8988T (cell line): ENCODE measurements at places on chromosomes 5 and 9.

GRCh38 chr9:24095246-24095645 lies 269.2 kb upstream of the ELAVL2 start:
- DNase-seq, result no peak

DNA sequence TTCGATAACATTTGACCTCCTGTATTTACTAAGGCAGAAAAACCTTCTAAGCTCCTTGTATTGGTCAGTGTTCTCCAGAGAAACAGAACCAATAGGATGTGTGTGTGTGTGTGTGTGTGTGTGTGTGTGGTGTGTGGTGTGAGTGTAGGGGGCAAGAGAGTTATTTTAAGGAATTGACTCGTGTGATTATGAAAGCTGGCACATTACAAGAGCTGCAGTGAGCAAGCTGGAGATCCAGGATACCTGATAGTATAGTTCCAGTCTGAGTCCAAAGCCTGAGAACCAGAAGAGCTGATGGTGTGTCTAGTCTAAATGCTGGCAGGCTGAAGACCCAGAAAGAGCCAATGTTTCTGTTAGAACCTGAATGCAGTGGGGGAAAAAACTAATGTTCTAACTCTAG lies 21.2 kb upstream of the PIK3R1 start:
- DNase-seq, result no peak

- no peak for DNase-seq
Measured at GRCh38 chr5:178538741-178539229, 51.4 kb downstream of the COL23A1 start.

DNA sequence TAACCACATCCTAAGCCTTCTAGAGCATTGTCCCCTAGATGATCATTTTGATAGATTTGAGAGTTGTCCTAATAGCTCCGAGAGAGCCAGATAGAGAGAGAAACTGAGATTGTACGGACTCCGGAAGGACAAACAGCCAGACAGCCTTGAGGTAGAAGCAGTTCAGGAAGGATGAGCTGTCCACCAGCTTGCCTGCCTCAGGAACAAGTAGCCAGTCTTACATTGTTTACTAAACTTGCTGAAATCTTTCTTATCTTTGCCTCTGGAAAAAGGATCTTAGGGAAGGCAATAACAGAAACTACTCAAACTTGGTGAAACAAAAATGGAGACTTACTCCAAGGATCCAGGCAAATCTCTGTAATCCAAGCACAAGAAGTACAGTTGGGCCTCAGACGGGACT lies 39.0 kb upstream of the SAP30L start:
- no peak for DNase-seq

DNA sequence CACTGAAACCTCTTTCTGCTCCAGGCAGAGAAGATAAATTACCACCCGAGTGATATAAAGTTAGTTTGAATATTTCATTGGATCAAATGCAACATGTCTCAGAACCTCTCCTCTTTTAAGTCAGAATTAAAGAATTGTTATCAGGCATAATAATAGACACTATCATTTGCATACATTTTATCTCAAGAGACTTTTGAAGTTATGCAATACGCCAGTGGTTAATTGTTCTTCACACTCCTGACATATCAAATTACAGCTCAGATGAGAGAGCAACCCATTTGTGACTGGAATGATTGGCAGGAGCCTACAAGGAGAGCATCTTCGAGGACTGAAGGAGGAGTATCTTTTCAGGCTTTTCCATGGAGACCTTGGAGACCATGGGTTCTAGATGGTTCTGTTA lies 452.2 kb downstream of the KDM4C start:
- no peak for DNase-seq

GRCh38 chr5:9056046-9056445 lies 489.8 kb downstream of the SEMA5A start:
- DNase-seq, result no peak

- DNase-seq, result peak; percentile 49
Measured at GRCh38 chr9:70484232-70485130, 70.0 kb upstream of the KLF9 start.

DNA sequence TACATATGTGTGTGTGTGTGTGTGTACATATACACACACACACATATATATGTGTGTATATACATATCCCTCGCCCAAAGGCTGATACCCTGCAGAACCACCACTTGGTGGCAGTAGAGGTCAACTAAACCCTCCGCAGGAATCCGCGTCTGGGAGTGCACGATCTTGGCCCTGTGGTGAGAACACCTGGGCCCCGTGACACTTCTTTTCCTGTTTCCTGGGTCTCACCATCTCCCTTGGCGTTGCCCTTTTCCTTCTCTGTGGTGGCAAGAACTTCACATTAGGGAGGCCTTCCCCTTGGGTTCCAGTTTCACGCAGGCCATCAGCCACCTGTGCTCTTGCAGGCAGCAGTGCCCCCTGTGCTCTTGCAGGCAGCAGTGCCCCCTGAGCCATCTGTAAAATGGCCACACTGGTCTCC lies 8.2 kb downstream of the IL9 start:
- peak; percentile 55 for DNase-seq

DNA sequence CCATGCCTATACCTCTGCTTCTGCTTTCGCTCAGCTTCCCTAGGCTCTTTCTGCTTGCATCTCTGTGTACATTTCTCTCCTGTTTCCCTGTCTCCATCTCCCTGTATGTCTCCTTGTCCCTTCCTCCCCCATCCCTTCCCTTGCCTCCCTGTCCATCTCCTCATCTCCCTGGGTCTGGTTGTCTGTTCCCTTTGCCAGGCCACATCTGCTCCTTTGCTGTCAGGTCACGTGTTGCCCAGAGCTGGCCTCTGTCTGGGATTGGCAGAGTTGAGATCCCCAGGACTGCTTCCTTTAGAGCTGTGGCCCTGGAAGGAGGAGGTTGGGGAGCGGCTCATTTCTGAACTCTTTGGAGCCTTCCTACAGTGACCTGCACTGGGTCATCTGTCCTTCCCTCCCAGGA lies 31.8 kb upstream of the PTGS1 start:
- no peak for DNase-seq

GRCh38 chr5:133229931-133230664 lies 178.3 kb downstream of the HSPA4 start:
- no peak for DNase-seq

DNA sequence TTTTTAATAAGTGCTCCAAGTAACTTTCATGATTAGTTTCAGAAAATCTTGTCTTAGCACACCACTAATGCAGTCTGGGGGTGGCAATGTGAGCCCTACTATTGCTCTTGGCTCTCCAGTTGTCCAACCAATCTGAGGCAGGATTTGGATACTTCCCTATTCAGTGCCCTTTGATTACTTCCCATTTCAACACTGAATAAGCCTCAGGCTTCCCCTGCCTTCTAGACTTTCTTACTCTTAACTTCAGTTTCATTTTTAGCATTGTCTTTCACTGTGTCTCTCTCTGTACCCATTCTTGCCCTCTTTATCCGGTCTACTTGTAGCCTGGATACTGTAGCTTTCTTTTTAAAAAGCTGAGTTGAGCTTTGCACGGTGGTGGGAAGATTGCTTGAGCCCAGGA lies 186.1 kb downstream of the C9orf152 start:
- DNase-seq, result no peak

DNA sequence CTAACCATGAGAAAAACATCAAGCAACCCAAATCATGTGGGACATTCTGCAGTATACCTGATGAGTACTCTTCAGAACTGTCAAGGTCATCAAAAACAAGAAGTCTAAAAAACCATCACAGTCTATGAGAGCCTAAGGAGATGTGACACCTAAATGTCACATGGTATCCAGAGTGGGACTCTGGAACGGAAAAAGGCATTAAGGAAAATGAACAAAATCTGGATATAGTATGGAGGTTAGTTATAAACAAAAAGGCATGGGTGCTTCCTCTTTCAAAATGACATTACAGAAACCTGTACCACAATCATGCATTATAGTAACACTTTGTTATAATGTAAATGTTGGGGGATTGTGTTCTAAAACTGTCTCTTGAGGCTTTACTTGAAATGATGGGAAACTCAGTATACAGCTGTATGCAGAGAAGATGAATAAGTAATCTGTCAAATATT lies 47.4 kb downstream of the PRKACG start:
- DNase-seq, result no peak

- no peak for DNase-seq
Measured at GRCh38 chr9:99134893-99135341, 30.0 kb downstream of the TGFBR1 start.

DNA sequence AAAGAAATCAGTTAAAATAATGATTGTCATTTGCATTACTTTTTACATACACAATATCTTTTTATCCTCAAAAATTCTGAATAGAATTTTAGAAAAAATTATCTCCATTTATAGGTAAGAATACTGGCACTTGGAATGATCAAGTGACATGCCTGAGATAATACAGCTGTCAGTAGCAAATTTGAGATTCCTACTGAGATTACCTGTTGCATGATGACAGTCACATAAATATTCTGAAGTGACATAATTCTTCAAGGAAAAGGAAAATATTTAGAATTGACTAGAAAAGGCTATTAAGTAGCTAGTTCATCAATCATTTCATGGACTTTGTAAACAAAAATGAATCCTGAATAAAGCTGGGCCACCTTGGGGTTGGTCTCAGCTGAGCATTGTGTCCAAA lies 15.2 kb upstream of the ENC1 start:
- no peak for DNase-seq

GRCh38 chr9:15542624-15543023 lies 10.2 kb upstream of the CCDC171 start:
- no peak for DNase-seq

- DNase-seq, result no peak
Measured at GRCh38 chr5:17819783-17820182, 185.5 kb downstream of the TAF11L14 start.

DNA sequence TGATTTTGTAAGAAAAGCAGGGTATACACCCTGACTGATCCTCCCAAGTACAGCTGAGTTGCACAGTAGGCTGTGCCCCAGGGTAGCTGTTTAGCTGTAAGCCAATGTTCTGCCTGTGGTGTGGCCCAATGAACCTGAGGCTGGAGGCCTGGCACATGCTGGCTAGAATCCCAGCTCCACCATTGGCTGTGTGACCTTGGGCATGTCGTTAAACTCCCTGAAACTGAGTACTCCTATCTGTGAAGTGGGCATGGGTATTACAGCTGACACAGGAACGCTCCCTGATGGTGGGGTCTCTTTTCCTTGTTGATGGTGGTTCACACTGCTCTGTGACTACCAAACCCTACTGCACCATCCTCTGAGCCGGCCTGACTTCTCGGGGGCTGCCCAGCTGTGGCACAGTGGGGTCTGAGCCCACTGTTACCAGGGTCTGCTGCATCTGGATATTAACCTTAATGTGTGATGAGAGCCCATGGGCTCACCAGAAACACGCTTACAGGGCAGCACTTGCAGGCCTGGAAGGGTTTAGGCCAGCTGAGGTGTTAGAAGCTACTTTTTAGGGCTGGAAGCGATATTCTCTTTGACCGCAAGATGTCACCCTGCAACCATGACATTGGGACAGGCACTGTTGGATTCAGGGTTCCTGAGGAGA lies 7.0 kb upstream of the GADD45G start:
- DNase-seq, result peak; percentile 44

- no peak for DNase-seq
Measured at GRCh38 chr5:124546643-124547042, 199.8 kb downstream of the ZNF608 start.

DNA sequence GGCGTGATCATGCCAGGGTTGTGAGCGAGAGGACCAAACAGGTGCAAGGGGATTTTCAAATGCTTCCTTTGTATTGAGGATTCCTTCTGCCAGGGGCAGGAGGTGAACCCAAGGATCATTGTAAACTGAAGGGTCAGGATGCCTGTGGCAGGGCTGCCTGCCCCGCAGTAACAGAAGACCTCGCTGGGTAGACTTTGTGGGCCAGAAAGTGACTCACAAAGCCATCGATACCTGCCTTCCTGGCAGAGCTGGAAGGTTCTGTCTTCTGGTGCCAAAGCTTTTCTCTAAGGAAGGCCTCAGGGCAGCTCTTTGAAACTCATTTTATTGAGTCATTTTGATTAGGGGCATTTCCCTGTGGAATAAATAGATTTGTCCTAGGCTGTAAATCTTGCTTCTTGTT lies 223.4 kb downstream of the ICE1 start:
- DNase-seq, result no peak

DNA sequence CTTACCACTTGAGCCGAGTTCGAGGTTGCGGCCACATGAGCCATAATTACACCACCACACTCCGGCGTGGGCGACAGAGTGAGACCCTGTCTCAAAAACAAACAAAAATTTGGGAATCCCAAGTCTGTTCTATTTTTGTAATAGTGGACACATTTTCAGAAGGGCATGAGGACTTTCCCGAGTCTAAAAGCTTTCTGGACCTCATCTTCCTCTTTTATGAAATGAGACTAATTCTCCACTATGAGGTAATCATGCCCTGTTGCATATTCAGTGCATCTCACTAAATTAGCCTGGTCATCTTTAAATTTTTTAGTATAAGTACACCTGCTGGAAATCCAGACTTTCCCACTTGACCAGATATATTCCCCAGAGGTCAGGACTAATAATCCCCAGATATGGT lies 55.7 kb downstream of the GGTA1 start:
- no peak for DNase-seq

- DNase-seq, result no peak
Measured at GRCh38 chr5:57626703-57627102, 144.1 kb upstream of the ACTBL2 start.

- no peak for DNase-seq
Measured at GRCh38 chr9:107251756-107252322, 31.2 kb upstream of the RAD23B start.

GRCh38 chr9:112112519-112112918 lies 62.6 kb downstream of the SUSD1 start:
- DNase-seq, result no peak

DNA sequence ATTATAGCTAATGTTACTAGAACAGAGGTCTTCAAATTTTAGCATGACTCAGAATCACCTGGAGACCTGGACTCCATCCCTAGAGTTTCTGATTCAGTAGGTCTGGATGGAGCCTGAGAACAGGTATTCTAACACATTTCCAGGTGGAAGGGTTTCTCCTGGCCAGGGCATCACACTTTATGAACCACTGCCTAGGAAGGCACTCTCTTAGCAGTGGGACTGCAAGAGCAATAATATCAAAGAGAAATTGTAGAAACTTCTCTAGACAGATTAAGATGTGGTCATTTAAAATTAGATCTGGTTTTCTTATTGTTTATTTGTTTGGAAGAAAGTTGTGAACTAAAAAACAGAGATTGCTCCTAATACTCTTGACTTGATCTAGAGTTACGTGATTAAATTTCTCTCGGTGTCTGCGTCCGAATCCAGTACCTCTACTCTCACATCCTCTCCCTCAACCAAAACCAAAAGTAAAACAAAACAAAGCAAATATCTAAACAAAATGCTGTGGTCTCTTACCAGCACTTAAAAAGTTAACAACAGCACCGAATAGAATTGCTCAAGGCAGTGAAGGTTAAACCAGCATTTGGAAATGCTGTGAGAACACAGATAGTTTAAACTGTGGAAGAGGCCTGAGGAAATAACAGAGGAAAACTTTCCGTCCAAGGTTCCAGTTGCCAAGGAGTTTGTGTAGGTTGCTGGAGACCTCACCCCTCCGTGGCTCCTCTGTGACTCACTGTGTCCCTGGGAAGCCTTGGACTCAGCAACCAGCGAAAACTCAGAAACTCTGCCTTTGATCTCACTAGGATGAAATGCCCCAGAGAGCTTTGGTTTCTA lies 193.4 kb downstream of the ARRDC3 start:
- DNase-seq, result no peak

DNA sequence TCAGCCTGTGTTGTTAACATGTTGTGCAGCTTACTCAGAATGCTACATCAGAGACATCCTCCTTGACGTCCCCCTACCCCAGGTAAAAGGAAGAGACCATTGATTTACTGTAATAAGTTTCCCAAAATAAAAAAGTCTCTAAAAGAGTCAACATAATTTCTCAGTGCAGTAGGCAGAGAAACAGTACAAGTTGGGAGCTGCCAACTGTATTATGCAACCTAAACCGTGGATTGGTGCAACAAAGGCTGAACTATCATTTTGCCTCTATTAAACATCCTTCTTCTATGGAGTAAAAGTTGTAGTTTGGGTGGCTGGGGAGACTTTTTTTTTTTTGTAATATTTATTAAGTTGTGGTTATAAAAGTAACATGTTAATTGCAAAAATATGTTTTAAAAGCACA lies 208.0 kb downstream of the NR3C1 start:
- DNase-seq, result no peak
